SJSA1 (cell line): ENCODE measurements at places on chromosomes 3 and 15. TPM values are rescaled to one million over a fixed set of nuclear protein-coding genes. Genes with fewer than 3 reads are reported as not detected.

ETFA gene
- 125 and 203 TPM in 2 replicates for total RNA-seq

ARPC4 gene
- 185 and 270 TPM in 2 replicates for total RNA-seq

NLGN1 gene
- 3.2 and 3.9 TPM in 2 replicates for total RNA-seq

FEZF2 gene
- not detected in 2 replicates for total RNA-seq
